Effector memory CD4-positive, alpha-beta T cell (primary cell): ENCODE measurements at places on chromosomes 7 and 10.

DNA sequence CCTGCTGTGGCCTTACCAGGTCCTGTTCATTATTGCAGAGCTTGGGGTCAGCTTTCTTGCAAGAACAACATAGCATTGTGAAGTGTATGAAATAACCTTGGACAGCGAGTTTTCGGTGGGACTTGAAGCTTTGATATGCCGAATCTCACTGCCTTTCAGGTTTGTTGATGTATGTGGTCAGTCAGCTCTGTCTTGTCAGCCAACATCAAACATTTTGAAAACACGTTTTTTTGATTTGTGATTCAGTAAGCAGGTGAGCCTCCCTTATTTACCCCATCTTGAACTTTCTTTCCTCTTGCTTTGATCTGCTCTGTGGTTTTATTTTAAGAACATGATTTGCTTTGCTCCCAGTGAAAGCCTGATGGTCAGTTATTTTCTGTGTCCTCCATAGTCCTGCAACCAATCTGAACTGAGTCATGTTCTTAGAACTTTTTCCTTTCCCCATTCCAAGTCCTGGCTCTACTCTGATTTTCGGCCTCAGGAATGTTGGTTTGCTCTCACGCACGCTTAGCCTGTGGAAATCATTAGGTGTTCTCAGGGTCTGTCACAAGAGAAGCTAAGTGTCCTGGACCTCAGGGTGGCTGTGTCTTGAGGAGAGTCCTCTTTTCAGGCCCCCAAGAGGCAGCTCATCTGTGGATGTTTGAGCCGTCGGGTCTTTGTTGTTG, 8.7 kb downstream of the WBP1L start:
- no peak for DNase-seq
- H3K4me3 ChIP-seq, result no peak overlapping the region
- H3K36me3 ChIP-seq, result no peaks in the 10 kb centered on the region

DNA sequence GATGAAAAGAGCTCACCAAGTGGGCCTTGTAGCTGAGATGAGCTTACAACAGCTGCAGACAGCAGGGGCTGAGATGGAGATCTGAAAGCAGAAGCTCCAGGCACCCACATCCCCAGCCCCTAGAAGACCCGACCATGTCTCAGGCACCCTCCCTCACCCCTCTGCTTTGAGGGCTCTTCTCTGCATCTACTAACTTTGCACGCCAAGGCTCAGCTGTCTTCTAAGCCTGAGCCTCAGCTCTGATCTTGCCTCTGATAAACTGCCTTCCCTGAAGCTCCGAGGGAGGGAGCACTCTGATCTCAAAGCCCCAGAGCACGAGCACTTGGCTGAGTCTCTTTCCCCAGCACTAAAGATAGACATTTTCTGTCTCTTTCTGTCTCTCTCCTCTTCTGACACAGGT, 42.0 kb downstream of the ANXA8 start:
- no peaks in the 10 kb centered on the region for H3K36me3 ChIP-seq
- H3K27me3 ChIP-seq, result peaks cover 7% of the 10 kb centered on the region
- no peak overlapping the region for H3K27ac ChIP-seq
- no peaks in the 10 kb centered on the region for H3K4me1 ChIP-seq

GRCh38 chr10:101123085-101123814, 7.8 kb upstream of the TLX1 start:
- H3K27ac ChIP-seq, result no peak overlapping the region
- peaks cover 34% of the 10 kb centered on the region for H3K27me3 ChIP-seq
- peaks cover 18% of the 10 kb centered on the region for H3K4me1 ChIP-seq
- no peak for DNase-seq
- H3K4me3 ChIP-seq, result peak overlapping the region; percentile 46

GRCh38 chr10:44965651-44966097, 6.1 kb downstream of the RASSF4 start:
- no peaks in the 10 kb centered on the region for H3K4me1 ChIP-seq
- no peaks in the 10 kb centered on the region for H3K27me3 ChIP-seq
- H3K4me3 ChIP-seq, result no peak overlapping the region
- DNase-seq, result no peak

- peaks cover 59% of the 10 kb centered on the region for H3K4me1 ChIP-seq
- peak overlapping the region; percentile 61 for H3K27ac ChIP-seq
- no peaks in the 10 kb centered on the region for H3K27me3 ChIP-seq
- H3K36me3 ChIP-seq, result peaks cover 26% of the 10 kb centered on the region
Measured at GRCh38 chr10:11227103-11227502, 209.4 kb downstream of the CELF2 start.

DNA sequence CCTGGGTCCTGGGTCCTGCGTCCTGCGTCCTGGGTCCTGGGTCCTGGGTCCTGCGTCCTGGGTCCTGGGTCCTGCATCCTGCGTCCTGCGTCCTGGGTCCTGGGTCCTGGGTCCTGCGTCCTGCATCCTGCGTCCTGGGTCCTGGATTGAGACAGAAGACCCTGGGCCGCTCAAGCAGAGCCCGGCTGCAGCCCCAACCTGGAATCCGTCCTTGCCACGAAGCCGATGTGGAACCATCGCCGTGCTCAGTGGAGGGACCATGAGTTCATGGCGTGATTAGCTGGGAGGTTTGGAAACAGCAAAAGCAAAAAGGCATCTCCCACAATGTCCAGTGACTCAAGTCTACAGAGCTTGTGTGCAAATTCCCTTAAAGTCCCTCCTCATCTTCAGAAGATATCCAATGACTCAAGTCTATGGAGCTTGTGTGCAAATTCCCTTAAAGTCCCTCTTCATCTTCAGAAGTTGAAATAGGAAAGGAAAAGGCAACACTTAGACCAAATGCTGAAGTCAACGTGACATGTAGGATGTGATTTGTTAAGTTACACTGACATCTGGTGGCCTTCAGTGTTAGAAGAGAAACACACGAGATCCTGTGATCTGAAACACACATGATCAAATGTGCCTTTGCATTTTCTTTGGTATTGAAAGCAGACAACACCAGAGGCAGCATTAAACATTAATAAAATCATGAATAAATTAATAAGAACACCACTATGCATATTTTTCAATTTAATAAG, 179.9 kb downstream of the PTPRN2 start:
- H3K27me3 ChIP-seq, result no peaks in the 10 kb centered on the region
- no peak overlapping the region for H3K4me3 ChIP-seq

GRCh38 chr7:80869821-80870751, 48.8 kb downstream of the SEMA3C start:
- H3K4me1 ChIP-seq, result no peaks in the 10 kb centered on the region
- no peaks in the 10 kb centered on the region for H3K27me3 ChIP-seq
- no peak for DNase-seq
- H3K4me3 ChIP-seq, result no peak overlapping the region
- no peak overlapping the region for H3K27ac ChIP-seq

DNA sequence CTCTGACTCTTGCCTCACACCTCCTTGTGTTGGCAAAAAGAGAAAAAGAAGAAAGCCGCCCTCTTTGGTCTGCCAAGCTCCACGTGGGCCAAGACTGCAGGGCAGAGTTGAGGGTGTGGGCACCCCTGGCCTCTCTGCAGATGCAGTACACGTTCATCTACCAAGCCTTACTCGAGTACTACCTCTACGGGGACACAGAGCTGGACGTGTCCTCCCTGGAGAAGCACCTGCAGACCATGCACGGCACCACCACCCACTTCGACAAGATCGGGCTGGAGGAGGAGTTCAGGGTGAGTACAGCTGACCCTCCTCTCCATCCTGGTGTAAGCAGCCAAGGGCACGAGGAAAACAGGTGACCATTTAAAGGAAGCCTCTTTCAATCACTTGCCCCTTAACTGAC, 56.1 kb downstream of the MKI67 start:
- no peak overlapping the region for H3K4me3 ChIP-seq
- no peak for DNase-seq
- no peaks in the 10 kb centered on the region for H3K27me3 ChIP-seq

DNA sequence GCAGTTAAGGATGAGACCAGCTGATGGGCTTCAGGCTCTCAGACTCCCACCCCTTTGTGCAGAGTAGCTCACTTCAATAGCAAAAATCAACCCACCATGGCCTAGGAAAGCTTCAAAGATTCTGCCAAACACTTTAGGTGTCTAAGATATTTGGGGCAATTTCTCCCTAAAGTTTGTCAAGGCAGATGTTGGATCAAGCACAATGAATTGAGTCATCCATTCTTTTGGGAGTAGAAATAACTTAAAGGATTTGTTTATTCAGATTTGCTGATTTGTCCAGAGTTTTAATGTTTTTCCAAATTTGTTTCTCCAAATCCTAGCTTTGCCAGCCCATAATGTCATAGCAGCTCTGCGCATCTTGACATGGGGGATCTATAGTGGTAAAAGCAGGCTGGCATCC, 855.1 kb downstream of the LRMDA start:
- no peak overlapping the region for H3K27ac ChIP-seq
- DNase-seq, result no peak
- no peaks in the 10 kb centered on the region for H3K4me1 ChIP-seq

- no peak overlapping the region for H3K27ac ChIP-seq
- peaks cover 19% of the 10 kb centered on the region for H3K4me1 ChIP-seq
- no peak for DNase-seq
- no peaks in the 10 kb centered on the region for H3K27me3 ChIP-seq
Measured at GRCh38 chr10:79052291-79053080, 16.3 kb upstream of the ZMIZ1 start.

GRCh38 chr10:71228875-71229675, 16.7 kb downstream of the UNC5B start:
- H3K4me3 ChIP-seq, result no peak overlapping the region
- no peaks in the 10 kb centered on the region for H3K36me3 ChIP-seq
- DNase-seq, result no peak
- H3K27ac ChIP-seq, result no peak overlapping the region
- H3K27me3 ChIP-seq, result peaks cover 2% of the 10 kb centered on the region
- no peaks in the 10 kb centered on the region for H3K4me1 ChIP-seq

DNA sequence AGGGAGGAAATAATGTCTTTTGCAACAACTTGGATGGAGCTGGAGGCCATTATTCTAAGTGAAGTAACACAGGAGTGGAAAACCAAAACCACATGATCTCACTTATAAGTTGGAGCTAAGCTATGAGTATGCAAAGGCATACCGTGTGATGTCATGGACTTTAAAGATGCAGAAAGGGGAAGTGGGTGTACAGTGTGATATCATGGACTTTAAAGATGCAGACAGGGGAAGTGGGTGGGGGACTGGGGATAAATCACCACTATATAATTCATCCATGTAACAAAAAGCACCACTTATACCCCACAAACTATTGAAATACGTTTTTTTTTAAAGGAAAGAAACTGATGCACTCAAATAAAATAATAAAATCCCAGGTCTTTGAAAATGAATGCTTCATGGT, 29.5 kb downstream of the LYZL2 start:
- no peak for DNase-seq
- no peak overlapping the region for H3K27ac ChIP-seq
- no peaks in the 10 kb centered on the region for H3K4me1 ChIP-seq
- H3K4me3 ChIP-seq, result no peak overlapping the region
- H3K36me3 ChIP-seq, result no peaks in the 10 kb centered on the region
